H7 (cell line): ENCODE measurements at places on chromosomes 3 and 15. TPM values are rescaled to one million over a fixed set of nuclear protein-coding genes. Genes with fewer than 3 reads are reported as not detected.

The CLDN16 gene
- 0.96 and 1.6 TPM in 2 replicates for total RNA-seq

The RAB5A gene
- 34.4 and 60.0 TPM in 2 replicates for total RNA-seq

The HRH1 gene
- total RNA-seq = not detected in 2 replicates

The CCDC39 gene
- 0.07 TPM in 1 of 2 replicates, not detected in the other for total RNA-seq

The PPM1L gene
- 3.2 and 5.7 TPM in 2 replicates for total RNA-seq

The SUCLG2 gene
- 41.4 and 52.7 TPM in 2 replicates for total RNA-seq

The HES1 gene
- 49.4 and 70.9 TPM in 2 replicates for total RNA-seq
